ENCODE measurements at places on chromosomes 5 and 9. TPM values are rescaled to one million over a fixed set of nuclear protein-coding genes. Genes with fewer than 3 reads are reported as not detected.

Gene GPRIN1
- 9.2 TPM for total RNA-seq

Gene SLC46A2
- not detected for total RNA-seq

Gene FGD3
- 0.16 TPM for total RNA-seq

Gene CNTNAP3B
- 15.0 TPM for total RNA-seq

Gene TEK
- total RNA-seq: 0.15 TPM

Gene FAM78A
- 0.28 TPM for total RNA-seq

Gene SPINK4
- total RNA-seq: not detected

Gene ABO
- total RNA-seq: not detected

Gene LCN10
- 0.14 TPM for total RNA-seq

Gene GKAP1
- total RNA-seq: 4.0 TPM

Gene SPAG8
- total RNA-seq: 0.34 TPM

Gene SIT1
- not detected for total RNA-seq

Gene OGN
- total RNA-seq: not detected

Gene CCDC69
- 2.0 TPM for total RNA-seq

Gene UGT3A1
- not detected for total RNA-seq

Gene FKBP15
- total RNA-seq: 16.8 TPM

Gene TAF11L5
- total RNA-seq: not detected

Gene VLDLR
- 17.3 TPM for total RNA-seq

Gene HK3
- total RNA-seq: not detected

Gene NUTM2G
- not detected for total RNA-seq

Gene SLIT3
- total RNA-seq: 13.0 TPM

Gene PCDHB10
- 0.06 TPM for total RNA-seq

Gene CDK9
- total RNA-seq: 44.9 TPM

Gene BRD9
- 37.8 TPM for total RNA-seq

Gene SERF1B
- total RNA-seq: 79.6 TPM

Gene ZBTB34
- total RNA-seq: 3.4 TPM
